Activated CD4-positive, alpha-beta T cell treated with anti-CD3 and anti-CD28 coated beads for 24 hours (primary cell): ENCODE measurements at places on chromosomes 16 and 17.

GRCh38 chr16:73199214-73199613 is 151.3 kb upstream of the ZFHX3 start:
- DNase-seq: no peak

DNA sequence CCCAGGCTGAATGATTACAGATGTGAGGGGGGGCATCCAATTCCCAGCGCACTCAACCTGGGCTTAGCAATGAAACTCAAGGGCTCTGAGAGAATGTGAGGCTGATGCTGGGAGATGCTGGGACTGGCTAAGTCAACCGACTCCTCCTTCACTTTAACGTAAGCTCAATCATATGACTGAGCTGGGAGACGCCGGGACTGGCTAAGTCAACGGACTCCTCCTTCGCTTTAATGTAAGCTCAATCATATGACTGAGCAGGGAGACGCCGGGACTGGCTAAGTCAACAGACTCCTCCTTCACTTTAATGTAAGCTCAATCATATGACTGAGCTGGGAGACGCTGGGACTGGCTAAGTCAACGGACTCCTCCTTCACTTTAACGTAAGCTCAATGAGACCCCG is 179.4 kb downstream of the VPS53 start:
- no peak for DNase-seq

DNA sequence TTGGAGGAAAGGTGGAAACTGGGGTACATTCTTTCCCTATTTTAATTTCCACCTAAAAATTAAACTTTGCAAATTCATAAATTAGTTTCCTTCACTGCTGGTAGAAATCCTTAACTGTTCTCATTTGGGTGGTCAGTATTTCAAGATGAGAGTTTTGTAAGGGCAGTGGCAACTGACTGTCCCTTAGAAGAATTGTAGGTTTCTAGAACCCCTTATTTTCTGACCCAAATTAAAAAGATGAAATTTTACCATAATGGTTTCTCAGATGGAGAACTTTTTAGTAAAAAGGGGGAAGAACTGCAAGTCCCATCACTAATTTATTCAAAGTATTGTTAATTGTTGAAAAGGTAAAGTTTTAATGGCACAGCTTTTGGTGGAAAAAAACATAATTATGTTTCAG is 5.6 kb downstream of the IGF2BP1 start:
- no peak for DNase-seq

GRCh38 chr17:51733166-51733565 is 425.3 kb downstream of the CA10 start:
- no peak for DNase-seq

DNA sequence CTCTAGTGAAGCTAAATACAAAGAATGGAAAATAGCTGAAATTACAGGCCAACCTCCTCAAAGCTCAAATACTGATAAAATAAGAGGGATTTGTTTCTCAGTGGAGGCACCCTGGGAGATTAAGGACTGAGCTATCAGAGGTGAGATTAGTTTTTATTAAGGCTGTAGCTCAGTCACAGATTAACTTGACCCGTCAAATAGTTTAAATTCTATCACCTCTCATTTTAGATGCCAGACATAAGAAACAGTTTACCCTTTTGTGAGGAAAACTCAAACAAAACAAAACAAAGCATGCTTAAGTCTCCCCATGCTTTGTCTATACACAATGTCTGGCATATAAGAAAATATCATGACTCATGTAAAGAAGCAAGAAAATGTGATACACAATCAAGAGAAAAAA is 208.3 kb upstream of the PMFBP1 start:
- DNase-seq: no peak

DNA sequence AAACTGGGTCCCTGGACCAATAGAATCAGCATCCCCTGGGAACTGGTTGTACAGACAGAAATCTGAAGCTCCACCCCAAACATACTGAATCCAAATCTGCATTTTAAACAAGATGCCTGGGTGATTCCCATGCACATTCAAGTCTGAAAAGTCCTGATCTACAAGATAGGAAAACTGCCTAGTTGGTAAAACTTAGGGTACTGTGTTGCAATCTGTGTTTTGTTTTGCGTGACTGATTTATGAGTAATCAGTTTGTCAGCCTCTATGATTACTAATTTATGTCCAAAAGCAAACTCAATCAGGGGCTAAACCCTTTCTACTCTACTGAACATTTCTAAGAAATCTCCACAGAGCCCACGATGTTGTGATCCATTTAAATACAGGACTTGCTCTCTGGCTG is 103.8 kb downstream of the YPEL2 start:
- no peak for DNase-seq

GRCh38 chr17:60006160-60006559 is 41.6 kb upstream of the RNFT1 start:
- DNase-seq: no peak

DNA sequence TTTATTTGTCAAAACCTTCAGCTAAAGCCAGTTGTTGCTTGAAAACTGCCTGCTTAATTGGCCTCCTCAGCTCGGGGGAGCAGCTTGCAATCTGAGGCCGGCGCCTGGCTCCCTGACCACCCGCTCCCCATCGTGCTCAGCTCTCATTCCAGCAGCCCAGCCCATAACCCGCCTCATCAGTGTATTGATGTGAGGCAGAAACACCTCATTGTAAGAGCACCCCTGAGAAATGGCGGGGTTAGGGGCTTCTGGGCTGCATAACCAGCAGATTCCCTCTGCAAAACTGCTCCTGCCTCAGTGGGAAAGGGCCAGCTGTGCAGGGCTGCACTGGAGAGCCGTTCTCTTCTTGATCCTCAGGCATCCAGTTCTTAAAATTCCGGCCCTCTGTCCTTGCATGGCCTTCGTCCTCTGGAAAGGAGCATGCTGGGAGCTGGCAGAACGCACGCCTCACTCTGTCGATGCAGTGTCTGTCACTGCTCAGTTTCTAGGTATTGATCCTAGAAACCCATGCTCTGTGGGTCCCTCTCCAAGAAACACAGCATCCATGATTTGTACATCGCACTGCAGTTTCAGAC is 113.8 kb upstream of the CHMP6 start:
- DNase-seq: no peak

- DNase-seq: no peak
Measured at GRCh38 chr16:85222155-85222863, 110.0 kb upstream of the CIBAR2 start.

DNA sequence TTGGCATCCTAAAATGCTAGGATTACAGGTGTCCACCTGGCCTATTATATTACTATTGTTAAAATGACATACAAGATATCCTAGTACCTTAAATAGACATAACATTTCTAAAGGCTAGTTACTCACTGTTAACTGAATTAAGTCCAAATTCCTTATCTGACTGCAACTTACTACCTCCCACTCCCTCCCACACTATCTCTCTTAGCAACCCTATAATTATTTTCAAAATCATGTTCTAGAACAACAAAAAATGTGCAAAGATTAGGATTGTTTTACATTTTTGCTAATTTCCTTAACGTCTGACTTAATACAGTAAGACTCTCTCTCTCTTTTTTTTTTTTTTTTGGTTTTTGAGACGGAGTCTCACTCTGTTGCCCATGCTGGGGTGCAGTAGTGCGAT is 2.2 kb upstream of the ATF7IP2 start:
- no peak for DNase-seq

DNA sequence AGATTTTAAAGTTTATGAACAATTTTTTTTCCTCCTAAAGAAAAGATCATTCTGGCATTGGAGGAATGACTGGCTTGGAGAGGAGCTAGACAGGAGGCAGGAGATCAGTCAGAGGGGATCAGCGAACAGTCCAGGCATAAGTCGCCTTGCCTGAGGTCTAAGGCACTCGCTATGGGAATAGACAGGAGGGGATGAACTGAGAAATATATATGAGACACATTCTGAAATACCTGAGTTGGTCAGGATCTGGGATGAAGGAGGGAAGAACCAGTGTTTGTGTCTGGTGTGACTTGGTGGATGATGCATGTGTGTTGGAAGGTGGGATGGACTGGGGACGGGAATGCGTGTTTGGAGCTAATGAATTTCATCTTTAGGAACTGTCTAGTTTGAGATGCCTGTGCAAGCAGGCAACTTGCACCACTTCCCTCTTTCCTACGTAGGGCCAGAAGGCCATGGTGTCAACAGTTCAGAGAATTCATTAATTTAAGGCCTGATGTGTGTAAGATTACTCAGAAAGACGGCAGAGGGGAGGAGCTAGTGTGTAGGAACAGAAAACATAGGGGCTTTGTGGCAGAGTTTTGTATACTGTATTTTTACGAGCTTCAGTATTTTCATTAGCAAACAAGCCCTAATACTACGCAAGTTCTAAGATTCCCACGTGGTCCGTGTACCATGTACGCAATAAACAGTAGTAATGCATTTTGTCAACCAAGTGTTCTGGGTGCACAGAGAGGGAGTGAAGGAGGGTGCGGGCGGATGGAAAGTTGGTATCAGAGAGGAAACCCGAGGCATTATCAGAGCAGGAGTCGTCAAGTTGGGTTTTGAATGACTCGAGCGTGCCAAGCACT is 825 bp downstream of the HEATR6 start:
- DNase-seq: peak; percentile 49

DNA sequence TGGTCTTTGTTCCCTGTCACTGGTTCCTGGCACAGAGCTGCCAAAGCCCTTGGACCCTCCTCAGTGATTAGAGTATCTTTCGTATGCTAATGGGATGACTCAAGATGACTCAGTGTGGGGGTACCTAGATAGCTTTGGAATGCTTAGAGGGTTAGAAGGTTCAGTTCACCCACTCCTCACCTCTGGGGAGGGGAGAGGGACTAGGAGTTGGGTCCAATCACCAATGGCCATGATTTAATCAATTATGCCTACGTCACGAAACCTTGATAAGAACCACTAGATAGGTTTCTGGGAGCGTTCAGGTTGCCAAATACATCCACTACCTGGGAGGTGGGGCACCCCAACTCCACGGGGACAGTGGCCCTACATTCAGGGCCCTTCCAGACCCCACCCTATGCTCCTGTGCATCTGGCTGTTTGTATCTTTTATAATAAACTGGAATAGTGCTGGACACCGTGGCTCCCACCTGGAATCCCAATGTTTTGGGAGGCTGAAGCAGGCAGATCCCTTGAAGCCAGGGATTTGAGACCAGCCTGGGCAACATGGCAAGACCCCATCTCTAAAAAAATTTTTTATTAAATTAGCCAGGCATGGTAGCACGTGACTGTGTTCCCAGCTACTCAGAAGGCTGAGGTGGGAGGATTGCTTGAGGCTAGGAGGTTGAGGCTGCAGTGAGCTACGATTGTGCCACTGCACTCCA is 29.2 kb upstream of the LITAF start:
- no peak for DNase-seq

DNA sequence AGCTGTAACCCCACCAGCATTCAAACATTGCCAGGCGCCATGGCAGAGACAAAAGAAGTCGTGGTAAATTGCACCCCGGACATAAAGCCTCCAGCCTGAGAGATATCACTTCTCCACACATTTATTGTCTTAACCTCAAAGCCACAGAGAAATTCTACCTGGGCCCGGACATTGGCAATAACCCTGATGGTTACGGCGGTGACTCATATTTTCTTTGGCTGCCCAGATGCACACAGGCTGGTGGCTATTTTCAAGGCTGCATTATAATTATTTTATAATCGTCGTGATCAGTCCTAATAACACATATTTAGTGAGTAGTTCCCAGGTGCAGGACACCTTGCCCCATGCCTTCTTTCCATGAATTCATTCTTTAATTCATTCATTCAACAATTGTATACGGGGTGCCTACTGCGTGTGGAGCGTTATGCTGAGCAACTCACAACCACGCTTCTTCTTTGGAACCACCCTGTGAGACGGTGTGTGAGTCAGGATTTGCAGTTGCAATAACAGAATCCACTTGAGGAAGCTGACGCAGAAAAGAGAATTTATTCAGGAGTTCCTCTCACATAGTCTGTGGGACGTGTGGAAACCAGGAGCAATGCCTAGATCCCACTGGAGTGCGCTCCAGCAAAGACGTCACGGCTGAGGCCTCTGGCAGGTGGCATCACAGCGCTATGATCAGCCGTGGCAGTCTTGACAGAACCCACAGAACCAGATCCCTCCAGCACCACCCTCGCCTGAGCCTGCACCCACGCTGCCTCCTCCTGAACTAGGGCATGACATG is 245.7 kb downstream of the FOXL1 start:
- DNase-seq: no peak

DNA sequence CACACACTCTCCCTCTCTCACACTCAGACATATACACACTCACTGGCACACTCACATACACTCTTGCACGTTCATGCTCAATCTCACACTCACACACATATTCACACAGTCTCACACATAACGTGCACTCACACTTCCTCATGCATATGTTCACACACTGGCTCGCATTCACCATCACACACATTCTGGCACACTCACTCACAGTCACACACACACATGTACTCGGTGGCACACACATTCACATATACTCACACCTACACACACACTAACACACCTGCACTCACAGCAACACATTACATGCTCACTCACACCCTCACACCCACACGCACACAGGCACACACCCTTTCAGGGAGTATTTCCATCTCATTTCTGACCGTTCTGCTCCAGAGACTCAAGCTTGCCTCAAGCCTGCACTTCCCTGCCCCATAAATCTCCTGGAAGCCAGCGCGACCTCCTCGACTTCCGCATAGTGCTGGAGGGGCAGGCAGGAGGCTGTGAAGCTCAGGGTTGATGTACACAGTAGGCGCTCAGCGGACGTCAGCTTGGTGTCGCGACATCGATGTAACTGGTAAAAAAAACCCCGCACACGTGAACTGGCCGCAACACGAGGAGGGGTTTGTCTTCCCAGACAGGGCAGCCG is 66.7 kb upstream of the FOXF1 start:
- no peak for DNase-seq

GRCh38 chr16:87288753-87289362 is 28.3 kb downstream of the C16orf95 start:
- DNase-seq: no peak

DNA sequence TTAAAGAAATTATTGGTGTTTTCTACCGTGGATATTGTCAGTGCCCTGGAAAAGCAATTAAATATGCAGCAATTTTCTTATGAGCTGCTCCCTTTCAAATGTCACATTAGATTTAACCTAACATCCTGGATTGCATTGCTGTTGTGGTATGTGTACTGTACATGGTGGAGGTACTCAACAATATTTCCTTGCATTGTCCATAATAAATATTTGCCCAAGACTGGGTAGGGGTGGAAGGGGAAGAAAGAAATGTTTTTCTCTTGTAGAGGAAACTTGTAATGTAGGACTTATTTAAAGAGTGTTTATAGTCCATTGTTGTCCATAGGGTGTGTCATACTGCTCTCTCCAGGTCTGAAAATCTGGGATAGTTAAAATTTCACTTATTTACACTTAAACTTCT is 346.2 kb upstream of the TBX2 start:
- no peak for DNase-seq
